ENCODE measurements at places on chromosomes 2 and 18. TPM values are rescaled to one million over a fixed set of nuclear protein-coding genes. Genes with fewer than 3 reads are reported as not detected.
A peak's percentile ranks its signal among the peaks of the same experiment; 100 is the strongest.

GRCh38 chr2:56134861-56135260 is 48.9 kb upstream of the CCDC85A start:
- H3K36me3 ChIP-seq: no peaks in the 10 kb centered on the region
- H3K27me3 ChIP-seq: peaks cover 8% of the 10 kb centered on the region
- DNase-seq: no peak
- H3K4me3 ChIP-seq: no peak overlapping the region
- H3K27ac ChIP-seq: no peak overlapping the region
- H3K4me1 ChIP-seq: no peaks in the 10 kb centered on the region

GRCh38 chr2:96120091-96120720 is 3.8 kb upstream of the ADRA2B start:
- no peak for DNase-seq
- H3K4me1 ChIP-seq: peaks cover 6% of the 10 kb centered on the region
- H3K4me3 ChIP-seq: no peak overlapping the region

DNA sequence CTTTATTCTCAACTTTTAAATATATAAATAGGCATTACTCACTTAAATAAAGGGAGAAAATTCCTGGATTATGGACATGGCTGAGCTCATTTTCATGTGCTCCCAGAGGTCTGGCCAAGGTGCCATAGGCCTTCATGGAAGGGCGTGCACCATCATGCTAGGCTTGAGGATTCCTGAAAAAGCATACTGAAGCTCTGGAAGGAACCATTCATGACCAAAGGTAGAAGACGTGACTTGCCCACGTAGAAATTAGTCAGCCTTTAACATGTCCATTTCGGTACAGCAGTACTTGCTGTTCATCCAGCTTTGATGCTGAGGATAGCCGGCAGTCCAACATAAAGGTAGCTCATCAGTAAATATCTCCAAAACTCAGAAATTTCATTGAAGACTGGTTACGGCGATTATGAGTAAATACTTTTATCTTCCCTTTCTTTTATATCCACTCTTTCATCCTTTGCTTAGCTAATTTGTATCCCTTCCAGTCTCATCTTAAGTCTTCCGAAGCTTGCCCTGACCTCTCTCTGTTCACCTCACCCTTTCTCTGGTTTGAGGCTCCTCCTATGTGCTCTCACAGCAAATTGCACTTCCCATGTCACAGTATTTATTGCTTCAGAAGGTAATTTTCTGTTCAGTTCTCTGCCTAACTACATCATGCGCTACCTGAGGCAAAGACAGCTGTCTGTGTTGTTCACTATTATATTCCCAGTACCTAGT is 32.3 kb upstream of the ASNSD1 start:
- H3K4me1 ChIP-seq: peaks cover 30% of the 10 kb centered on the region
- peak overlapping the region; percentile 86 for H3K27ac ChIP-seq
- no peak for DNase-seq
- no peaks in the 10 kb centered on the region for H3K27me3 ChIP-seq

GRCh38 chr2:127415593-127416505 is 2.4 kb upstream of the PROC start:
- no peak overlapping the region for H3K4me3 ChIP-seq
- no peak overlapping the region for H3K27ac ChIP-seq
- H3K4me1 ChIP-seq: peaks cover 68% of the 10 kb centered on the region
- no peak for DNase-seq
- H3K27me3 ChIP-seq: no peaks in the 10 kb centered on the region

DNA sequence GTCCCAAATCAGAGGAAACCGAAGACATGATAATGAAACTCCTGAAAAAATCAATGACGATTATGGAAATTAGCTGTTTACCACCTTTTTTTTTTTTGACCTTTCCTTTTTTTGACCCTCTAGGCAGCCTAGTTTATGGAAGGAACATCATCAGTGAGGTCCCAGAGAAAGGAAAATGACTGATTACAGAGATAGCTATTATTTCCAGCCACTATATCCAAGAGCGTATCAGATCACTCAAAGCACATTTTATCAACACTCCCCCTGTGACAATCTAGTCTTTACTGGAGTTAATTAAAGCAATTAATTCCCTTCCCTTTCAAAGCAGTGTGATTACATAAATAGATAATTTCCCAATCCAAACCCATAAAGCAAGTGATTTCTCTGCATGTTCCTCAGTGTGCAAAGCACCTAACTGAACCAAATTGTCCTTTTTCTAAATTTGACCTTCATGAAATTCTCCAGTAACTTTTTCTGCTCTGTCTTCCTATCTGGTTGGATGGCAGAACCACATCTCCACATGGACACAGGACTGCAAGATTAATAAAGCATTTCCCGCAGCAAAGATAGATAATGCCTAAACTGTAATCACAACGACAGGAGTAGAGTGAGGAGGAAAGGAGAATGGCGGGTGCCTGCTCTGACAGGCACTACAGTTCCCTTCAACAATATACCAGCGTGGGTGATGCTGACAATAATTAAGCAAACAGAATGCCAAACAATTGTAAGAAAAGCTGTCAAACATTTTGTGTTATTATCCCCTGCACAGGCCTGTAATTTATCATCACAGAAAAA is 194.4 kb downstream of the SLC8A1 start:
- H3K27me3 ChIP-seq: peaks cover 2% of the 10 kb centered on the region
- H3K4me3 ChIP-seq: no peak overlapping the region
- no peak overlapping the region for H3K27ac ChIP-seq
- H3K36me3 ChIP-seq: no peaks in the 10 kb centered on the region
- DNase-seq: no peak

DNA sequence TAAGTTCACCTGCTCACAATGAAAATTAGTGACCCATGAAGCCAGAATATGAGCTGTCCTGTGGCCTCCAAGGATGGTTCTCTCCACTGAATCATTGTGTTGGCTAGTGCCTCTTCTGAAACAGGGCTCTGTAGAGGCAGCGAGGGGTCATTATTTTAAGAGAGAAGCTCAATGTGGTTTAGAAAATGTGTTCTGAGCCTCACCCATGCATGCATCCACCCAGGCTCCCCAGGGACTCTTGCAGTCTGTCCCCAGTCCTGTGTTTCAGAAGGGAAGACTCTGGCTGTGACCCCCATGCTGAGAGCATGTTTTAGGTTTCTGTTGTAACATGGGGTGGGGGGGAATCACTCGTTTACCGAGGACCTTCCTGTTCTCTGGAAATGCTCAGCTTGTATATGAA is 135.2 kb downstream of the RNF144A start:
- no peaks in the 10 kb centered on the region for H3K36me3 ChIP-seq
- no peak overlapping the region for H3K4me3 ChIP-seq
- no peak for DNase-seq
- H3K27me3 ChIP-seq: peaks cover 7% of the 10 kb centered on the region

GRCh38 chr2:26269571-26270158 is 24.9 kb downstream of the HADHB start:
- DNase-seq: no peak
- no peaks in the 10 kb centered on the region for H3K27me3 ChIP-seq
- H3K36me3 ChIP-seq: peaks cover 21% of the 10 kb centered on the region
- no peak overlapping the region for H3K27ac ChIP-seq
- no peak overlapping the region for H3K4me3 ChIP-seq

GRCh38 chr18:8793445-8794155 is 88.2 kb downstream of the MTCL1 start:
- H3K4me3 ChIP-seq: no peak overlapping the region
- H3K4me1 ChIP-seq: peaks cover 69% of the 10 kb centered on the region
- peak overlapping the region; percentile 84 for H3K27ac ChIP-seq
- no peak for DNase-seq

DNA sequence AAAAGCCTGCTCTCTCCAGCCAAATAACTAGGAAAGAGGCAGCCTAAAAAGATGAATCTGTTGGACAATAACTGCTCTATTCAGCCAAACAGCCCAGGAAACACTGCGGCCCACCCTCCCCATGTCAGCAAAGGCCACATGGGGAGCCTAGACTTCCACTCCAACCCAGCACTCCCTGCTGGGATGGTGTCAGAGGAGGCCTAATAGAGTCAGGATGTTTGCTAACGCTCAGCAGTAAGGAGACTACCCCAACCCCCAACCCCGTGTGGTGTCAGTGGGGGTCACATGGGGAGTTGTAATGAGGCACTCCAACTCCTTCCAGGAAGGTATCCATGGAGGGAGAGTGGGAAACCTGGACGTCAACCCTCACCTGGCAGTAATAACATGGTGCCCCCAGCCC is 41.6 kb downstream of the ZBTB7C start:
- H3K27ac ChIP-seq: no peak overlapping the region
- H3K4me3 ChIP-seq: no peak overlapping the region
- H3K27me3 ChIP-seq: peaks cover 57% of the 10 kb centered on the region
- no peaks in the 10 kb centered on the region for H3K4me1 ChIP-seq
- H3K36me3 ChIP-seq: no peaks in the 10 kb centered on the region
- no peak for DNase-seq

DNA sequence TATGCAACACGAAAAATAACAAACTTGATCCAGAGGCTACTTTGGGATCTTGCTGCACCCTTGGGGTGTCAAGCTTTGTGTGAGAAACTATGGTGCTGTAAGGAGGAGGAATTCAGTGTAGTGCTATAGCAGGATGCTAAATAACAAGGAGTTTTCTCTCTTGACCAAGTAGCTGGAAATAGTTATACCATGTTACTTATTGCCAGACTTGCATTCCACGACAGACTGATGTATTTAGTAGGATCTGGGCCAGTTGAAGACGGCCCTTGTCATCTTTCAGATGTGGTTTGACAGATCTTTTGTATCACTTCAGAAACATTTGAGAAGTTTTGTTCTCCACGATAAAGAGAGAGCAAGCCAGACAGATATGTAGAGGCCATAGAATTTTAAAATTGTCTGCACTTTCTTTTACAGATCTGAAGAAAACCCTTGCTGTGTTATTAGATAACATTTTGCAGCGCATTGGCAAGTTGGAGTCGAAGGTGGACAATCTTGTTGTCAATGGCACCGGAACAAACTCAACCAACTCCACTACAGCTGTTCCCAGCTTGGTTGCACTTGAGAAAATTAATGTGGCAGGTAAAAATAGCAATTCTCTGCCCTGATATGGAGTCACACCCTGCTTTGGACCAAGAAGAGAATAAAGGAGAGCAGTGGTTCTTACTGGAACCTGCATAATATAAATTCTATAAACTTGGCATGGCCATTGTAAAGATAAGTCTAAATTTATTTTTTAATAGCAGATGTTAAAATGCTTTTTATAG is 16.3 kb downstream of the MGAT5 start:
- H3K27ac ChIP-seq: no peak overlapping the region
- H3K27me3 ChIP-seq: no peaks in the 10 kb centered on the region
- H3K4me1 ChIP-seq: no peaks in the 10 kb centered on the region
- H3K4me3 ChIP-seq: no peak overlapping the region
- DNase-seq: no peak
- H3K36me3 ChIP-seq: peaks cover 5% of the 10 kb centered on the region

DNA sequence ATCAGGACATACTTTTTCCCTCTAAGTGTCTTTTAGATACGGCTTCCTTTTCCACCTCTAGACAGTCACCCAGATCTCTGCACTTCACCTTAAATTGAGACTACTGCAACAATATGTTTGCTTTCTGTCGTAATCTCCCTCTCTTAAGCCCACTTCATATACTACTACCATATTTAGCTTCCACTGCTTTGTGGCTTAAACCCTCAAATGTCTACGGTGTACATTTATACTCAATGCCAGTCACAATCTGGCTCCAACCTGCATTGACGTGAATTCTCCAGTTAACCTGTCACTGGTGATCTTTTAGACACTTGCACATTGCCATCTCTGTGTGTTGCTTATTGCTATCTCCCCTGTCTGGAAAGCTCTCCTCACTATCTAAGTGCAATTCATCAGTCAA is 56.4 kb downstream of the ICOS start:
- no peaks in the 10 kb centered on the region for H3K36me3 ChIP-seq
- H3K4me1 ChIP-seq: peaks cover 3% of the 10 kb centered on the region
- peaks cover 14% of the 10 kb centered on the region for H3K27me3 ChIP-seq
- H3K27ac ChIP-seq: no peak overlapping the region
- no peak for DNase-seq
- no peak overlapping the region for H3K4me3 ChIP-seq

GRCh38 chr2:54107455-54107764 is 8.0 kb upstream of the ACYP2 start:
- H3K4me3 ChIP-seq: no peak overlapping the region
- DNase-seq: no peak
- H3K27me3 ChIP-seq: peaks cover 8% of the 10 kb centered on the region
- peak overlapping the region; percentile 34 for H3K27ac ChIP-seq
- H3K36me3 ChIP-seq: no peaks in the 10 kb centered on the region
- H3K4me1 ChIP-seq: peaks cover 18% of the 10 kb centered on the region

DNA sequence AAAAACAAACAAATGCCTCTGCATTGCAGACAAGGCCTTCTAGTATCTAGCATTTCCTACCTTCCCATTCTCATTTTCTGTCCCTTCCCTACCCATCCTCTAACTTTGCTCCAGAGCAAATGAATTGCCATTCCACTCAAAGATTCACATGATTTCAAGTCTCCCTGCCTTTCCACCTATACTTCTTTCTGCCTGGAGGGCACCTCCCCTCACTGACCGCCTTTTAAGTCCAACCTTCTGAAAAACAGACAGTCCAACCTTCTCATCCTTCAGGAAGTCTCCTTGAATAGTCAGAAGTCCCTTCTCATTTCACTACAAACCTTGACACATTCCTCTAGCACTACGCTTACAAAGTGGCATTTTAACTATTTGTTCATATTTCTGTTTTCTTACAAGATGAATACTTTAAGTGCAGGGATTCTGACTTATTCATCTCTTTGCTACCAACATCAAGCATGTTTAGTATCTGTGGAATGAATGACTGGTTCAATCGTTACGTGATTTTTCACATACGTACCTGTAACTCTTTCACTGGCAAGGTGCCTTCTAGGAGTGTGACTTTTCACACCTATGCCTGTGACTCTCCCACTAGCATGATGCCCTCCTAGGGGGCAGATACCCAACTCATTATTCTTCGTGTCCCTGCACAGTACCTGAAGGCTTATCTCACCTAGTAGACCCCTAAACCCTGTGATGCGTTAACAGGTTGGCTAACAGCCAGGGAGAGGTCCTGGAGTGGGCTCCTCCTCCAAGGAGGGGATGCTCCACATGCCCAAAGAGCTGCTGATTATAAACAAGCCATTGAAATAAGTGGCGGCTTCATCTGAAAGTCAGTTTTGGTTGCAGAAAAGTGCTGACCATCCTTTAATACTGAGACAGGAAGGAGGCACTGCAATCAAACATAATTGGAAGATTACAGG is 356.2 kb downstream of the MYCN start:
- no peak for DNase-seq
- no peaks in the 10 kb centered on the region for H3K27me3 ChIP-seq
- no peaks in the 10 kb centered on the region for H3K36me3 ChIP-seq
- no peak overlapping the region for H3K4me3 ChIP-seq
- no peaks in the 10 kb centered on the region for H3K4me1 ChIP-seq

TUBA4A gene
- 7.9 TPM for total RNA-seq

NDUFV2 gene
- 98.8 TPM for total RNA-seq

CYBRD1 gene
- 140 TPM for total RNA-seq

CHST9 gene
- total RNA-seq: 0.18 TPM

TANK gene
- 66.4 TPM for total RNA-seq

SIX3 gene
- not detected for total RNA-seq

THUMPD2 gene
- total RNA-seq: 7.3 TPM

PROC gene
- 2.5 TPM for total RNA-seq
